ENCODE measurements at places on chromosomes 1 and 21.

GRCh38 chr1:30123896-30124295 is 599.5 kb downstream of the MATN1 start:
- no peak for DNase-seq

DNA sequence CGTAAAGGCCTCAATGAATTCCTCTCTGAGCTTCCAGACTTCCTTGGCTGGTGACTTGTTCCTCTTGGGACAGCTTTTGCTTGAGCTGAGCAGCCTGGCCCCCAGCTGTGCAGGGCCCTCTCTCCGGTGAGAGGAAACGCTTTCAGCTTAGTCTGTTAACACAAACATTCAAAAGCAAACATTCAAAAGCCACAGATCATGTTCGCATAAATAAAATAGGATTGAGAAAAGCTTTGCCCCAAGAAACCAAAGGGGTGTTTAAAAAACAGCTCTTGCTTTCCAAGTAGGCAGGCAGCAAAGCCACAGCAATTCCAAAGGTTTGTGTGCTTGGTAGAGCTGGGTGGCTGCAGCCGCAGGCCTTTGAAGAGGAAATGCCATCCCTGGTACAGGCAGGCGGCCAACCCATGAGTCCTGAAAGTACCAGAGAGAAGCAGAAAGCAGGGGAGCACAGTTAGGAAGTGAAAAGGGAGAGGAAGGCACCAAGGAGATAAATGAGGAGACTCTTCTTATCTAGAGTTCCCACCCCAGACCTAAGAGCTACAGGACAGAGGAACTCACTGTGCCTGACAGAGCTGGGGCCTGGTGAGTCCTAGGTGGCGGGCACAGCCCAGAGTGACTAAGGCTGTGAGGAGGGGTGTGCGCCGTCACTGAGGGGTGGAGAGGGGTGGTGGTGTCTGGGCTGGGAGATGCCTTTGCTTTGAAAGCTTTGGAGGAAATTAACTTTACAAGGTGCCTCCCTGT is 48.4 kb downstream of the CCN1 start:
- DNase-seq, result peak; percentile 73

DNA sequence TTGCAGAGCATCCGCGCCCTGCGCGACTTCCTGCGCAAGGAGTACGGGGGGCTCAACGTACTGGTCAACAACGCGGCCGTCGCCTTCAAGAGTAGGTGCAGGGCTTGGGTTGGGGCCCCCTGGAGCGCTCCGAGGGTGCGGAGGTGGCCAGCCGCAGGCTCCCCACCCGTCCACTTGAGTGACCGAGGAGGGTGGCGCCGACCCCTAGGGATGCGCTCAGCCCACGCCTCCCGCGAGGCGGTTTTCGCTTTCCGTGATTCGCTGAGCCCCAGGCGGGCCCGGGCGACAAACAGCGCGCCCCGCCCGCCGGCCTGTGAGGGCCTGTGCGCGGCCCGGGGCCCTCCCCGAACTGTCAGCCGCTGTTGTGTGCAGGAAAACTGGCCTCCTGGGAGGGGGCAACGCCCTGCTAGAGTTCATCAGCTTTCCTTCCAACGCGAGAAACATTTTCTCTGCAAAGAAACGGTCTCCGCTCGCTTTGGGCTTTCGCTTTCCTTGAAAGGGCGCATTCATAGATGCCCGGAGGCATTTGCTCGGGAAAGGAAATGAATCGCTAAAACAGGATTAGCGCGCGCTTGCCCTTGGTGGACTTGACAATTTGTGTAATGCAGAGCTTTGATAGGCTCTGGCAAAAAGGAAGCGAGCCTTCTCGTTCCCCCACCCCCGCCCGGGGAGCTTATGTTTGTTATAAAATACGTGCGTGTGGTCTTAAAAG is 668 bp downstream of the CBR3 start:
- peak; percentile 79 for DNase-seq

GRCh38 chr1:203626910-203627246 is 246 bp downstream of the ATP2B4 start:
- no peak for DNase-seq

DNA sequence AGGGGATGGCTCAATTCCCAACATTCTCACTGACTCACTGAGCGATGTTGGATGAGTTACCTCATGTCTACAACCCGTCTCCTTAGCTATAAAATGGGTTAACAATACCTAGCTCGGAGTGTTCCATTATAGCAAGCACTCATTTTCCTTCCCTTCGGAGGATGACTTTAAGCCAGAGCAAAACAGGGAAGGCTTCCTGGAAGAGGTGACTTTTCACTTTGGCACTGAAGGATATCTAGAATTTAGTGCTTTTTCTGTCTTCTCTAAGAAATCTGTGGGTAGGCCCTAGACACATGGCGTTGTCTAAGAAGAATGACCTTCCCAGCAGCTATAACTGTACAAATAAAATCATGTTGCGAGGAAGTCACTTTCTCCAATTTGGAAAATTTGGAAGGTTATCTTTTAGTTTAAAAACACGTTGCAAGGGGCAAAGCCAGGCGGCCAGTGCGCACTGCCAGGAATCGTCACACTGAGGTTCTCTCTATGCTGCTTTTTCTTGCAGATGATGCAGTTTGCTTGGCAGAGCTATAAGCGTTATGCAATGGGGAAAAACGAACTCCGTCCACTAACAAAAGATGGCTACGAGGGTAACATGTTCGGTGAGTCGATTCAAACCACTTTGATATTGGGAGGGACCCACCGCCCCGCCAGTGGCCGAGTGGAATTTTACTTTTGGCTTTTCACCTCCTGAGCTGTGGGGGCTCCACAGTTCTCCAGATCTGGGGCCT is 69.5 kb downstream of the MAN1C1 start:
- DNase-seq, result no peak

GRCh38 chr1:66526991-66527390 is 7.0 kb upstream of the SGIP1 start:
- no peak for DNase-seq

DNA sequence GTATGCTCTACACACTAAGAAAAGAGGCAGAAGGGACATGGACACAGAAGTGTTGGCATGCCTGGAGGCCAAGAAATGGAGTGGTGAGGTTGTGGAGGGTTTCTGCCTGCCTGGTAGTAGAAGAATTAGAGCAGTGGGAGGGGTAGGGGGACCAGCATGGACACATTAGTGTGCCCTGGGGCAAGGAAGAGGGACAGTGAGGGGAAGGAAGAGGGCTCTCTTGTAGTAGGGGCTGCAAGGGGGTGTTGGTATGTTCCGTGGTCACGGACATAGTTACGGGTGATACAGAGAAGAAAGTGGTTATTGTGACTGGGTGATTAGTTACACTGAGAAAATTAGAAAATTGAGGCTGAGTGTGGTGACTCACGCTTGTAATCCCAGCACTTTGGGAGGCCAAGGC is 23.3 kb downstream of the LEMD1 start:
- no peak for DNase-seq

DNA sequence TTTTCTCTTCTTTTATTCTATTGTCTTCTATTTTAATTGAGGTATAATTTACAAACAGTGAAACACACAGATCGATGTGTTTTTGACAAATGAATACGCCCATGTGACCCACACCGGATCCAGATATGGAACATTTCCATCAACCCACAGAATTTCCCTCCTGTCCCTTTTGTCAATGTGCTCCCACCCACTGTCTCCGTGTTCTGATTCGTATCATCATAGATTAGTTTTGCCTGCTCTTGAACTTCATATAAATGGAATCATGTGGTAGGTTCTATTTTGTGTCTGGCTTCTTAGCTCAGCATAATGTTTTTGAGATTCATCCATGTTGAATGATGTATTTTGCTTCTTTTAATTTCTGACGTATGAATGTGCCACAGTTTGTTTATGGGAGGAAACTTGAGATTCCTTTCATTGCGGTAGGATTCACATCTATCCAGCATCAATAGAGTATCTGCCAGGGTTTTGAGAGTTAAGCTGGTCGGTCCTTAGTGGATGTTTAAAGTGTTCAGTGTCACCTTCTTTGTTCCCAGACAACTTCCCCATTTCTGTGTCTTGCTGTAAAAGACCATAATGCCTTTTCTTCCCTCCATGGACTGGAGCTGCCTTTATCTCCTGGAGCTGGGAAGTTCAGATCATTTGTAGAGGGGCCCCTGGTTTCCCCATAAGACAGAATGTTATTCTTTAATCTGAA is 14.7 kb downstream of the NAV1 start:
- DNase-seq, result no peak

DNA sequence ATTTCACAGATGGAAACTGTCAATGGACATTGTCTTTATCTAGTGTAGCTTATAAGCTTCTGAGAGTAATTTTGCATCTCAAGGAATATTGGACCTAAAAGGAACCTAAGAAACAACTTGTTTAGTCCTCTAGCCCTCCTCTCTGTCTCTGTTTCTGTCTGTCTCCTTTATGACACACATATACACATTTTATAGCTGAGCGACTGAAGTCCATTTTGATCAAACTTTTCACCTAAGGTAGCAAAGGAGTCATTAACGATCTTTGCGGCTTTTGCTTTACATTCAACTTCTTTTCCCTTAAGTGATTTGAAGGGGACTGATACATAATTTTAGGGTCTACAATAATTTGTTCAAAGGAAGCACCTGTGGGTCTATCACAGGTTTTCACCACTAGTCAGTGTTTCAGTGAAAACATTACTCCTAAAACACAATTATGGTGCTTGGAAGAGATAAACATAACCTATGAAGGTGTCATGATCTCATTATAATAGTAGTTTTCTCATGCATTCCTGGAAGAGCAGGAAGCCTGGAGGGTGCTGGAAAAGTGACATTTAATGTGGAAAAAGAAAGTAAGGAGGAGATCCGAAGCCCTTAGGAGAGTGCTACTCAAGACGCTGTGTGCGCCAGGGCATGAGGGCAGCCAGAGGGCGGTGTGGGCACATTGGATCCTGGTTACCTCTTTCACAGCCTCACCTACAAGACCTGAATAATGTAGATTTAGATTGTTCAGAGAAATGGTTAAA is 248.6 kb downstream of the DNM3 start:
- no peak for DNase-seq

DNA sequence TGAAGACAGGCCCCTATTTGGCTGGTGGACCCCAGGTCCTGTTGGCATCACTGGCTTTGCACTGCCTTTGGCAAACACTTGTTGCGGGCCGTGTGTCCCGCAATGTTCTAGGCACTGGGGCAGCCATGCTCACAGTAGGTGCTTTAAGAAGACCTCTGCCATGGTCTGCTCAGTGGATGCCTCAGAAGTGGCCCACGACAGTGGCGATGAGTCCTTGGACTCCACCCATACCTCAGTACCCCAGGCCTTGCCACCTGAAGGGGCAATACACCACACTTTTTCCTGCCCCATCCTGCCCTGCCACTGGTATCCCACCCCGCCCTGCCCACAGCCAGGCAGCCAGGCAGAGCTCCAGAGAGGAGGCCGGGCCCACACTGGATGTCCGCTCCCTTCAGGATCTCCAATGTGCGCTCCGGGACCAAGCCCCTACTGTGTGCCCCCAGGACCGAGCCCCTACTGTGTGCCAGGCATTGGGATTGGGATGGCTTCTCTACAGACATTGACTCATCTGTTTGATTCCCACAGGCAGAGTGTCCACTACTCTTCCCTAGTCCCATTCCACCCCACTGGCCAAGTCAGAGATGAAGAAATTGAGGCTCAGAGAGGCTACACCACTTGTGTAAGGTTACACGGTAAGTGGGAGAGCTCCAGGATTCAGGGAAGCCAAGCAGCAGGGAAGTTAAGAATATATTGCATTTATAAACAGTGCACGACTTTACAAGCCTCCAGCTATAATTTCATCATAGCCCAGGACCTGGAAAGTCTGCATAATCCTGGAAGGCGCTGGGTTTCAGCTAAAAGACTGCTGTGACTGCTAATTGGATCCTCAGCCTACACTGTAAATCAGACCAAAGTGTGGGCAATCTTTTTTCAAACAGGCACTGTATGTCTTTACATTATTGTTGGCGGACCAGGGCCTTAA is 101.6 kb downstream of the DMRTB1 start:
- DNase-seq, result no peak

GRCh38 chr1:219731771-219732170 is 118.9 kb upstream of the ZC3H11B start:
- no peak for DNase-seq

- no peak for DNase-seq
Observed at GRCh38 chr1:162691999-162692575, 59.8 kb downstream of the DDR2 start.

GRCh38 chr1:240287722-240288121 is 196.0 kb downstream of the FMN2 start:
- no peak for DNase-seq

DNA sequence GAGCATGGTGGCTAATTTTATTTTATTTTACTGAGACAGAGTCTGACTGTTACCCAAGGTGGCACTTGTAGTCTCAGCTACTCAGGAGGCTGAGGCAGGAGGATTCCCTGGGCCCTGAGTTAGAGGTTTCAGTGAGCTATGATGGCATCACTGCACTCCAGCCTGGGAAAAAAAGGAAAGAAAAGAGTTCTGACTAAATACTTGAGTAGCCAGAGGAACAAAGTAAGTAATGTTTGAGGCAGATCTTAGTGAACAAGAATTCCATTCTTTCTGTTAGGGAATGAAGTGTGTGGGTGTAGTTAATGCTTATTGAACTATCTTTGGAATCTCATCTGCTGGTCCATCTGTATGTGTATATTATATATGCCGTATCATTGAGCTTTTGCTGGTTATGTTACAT is 13.1 kb upstream of the EVI5 start:
- DNase-seq, result no peak

DNA sequence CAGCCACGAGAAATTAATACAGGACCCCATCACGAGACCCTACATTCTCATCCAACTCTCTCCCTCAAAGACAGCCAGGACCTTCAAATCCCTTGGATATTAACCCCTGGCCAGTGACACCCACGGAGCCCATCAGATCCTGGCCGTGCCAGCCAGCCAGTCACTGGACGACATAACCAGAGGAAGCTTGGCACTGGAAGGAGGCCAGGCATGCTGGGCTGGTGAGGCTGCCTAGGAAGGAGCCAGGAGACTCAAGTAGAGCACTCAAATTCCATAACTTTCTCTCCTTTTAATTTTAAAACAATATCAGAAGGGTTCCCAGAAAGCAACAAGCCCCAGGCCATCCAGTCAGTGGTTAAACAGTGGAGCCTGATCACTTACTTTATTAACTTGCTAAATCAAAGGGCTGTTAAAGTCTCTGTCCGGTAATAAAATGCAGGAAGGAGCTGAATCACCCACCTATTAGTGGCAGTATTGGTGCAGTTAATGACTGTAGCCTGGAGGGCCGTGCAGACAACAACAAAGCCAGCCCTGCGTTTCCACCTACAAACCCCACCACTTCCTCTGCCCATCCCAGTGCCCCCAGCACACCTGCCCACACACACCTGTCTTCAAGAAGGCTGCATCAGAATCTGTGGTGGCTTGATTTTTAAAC is 78.0 kb downstream of the HIVEP3 start:
- DNase-seq, result peak; percentile 66

- DNase-seq, result no peak
Observed at GRCh38 chr1:201324821-201325677, 41.7 kb downstream of the PKP1 start.

DNA sequence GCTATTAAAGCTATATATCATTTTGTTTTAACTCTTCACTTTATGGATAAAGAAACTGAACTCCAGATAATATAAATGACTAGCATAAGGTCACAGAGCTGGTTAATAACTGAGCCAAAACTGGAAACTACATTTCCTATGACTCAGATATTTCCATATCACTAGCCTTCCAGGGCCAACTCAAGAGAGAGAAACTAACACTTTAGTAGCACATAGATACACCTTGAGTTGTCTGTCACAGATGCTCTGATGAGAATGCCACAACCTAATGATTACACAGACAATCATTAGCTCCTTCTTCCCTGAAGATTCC is 40.7 kb downstream of the NME7 start:
- DNase-seq, result no peak

All from T1000 (cell line).